ENCODE measurements at places on chromosomes 13 and 19.

DNA sequence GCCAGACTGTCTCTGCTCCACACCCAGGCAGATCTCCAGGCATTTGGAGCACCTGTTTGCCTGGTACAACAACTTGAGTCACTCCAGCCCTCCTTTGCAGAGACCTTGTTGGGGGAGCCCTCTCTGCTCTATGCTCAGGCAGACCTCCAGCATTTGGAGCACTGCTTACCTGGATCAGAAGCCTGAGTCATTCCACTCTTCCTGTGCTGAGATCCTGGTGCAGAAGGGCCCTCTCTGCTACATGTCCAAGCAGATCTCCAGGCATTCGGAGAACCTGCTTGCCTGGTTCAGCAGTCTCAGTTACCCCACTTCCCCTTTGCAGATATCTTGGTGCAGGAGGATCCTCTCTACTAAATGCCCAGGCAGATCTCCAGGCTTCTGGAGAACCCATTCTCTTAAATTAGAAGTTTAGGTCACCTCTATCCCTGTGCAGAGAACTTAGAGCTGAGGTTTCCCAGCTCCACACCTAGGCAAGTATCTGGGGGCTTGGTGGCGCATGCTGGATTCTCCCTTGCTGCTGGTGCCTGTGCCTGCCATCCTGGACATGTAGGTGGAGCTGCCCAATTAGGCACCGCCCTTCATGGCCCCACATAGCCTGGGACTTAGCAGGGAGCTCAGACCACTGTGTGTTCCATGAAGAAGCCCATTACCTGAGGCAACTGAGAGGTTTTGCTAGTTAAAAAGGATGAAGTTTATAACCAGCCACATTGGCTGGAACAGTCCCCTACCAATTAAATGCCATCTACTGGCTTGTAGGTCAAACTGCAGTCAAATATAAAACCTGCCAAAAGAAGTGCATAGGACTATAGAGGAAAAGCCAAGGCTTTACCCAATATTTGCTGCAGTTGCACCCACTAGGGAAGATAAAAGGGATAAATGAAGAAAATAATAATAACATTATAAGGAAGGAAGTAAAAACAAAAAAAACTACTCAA, 97.6 kb upstream of the SLITRK6 start:
- H3K27me3 ChIP-seq, result no peaks in the 10 kb centered on the region
- no peaks in the 10 kb centered on the region for H3K4me1 ChIP-seq
- no peak overlapping the region for H3K27ac ChIP-seq
- H3K4me3 ChIP-seq, result no peak overlapping the region
- no peak for DNase-seq

DNA sequence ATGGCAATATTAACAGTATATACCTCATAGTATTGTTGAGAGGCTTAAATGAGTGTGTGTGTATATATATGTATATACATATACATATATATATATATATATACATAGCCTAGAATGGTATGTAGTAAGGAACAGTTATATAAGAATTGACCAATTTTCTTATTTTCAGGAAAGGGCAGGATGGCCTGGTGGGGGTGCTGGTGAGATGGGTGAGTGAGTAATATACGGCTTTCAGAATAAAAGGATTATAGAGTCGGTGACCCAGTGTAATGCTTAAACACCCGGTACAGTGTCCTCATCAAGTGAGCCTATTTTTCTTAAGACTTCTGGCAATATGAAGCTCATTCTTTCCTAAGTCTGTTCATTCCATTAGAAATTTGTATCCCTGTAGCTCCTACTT, 11.7 kb upstream of the FAM216B start:
- no peak overlapping the region for H3K4me3 ChIP-seq
- H3K27me3 ChIP-seq, result no peaks in the 10 kb centered on the region
- DNase-seq, result no peak
- peaks cover 6% of the 10 kb centered on the region for H3K4me1 ChIP-seq
- H3K36me3 ChIP-seq, result peaks cover 4% of the 10 kb centered on the region
- no peak overlapping the region for H3K27ac ChIP-seq

GRCh38 chr19:48121909-48122371, 11.3 kb upstream of the PLA2G4C start:
- peaks cover 6% of the 10 kb centered on the region for H3K4me1 ChIP-seq
- no peaks in the 10 kb centered on the region for H3K27me3 ChIP-seq
- peak overlapping the region; percentile 88 for H3K27ac ChIP-seq
- H3K4me3 ChIP-seq, result no peak overlapping the region
- no peak for DNase-seq
- H3K36me3 ChIP-seq, result peaks cover 31% of the 10 kb centered on the region

- H3K27me3 ChIP-seq, result peaks cover 30% of the 10 kb centered on the region
- no peak within 1 kb of the TSS for H3K27ac ChIP-seq
- peak within 1 kb of the TSS; percentile 1 for H3K4me3 ChIP-seq
- H3K4me1 ChIP-seq, result peaks cover 3% of the 10 kb centered on the region
Observed at GRCh38 chr19:38433268-38433733, at the start of gene RYR1. Gene RYR1, plus strand, starts transcription at chr19:38433691. Its CDS starts 139 bp downstream, at chr19:38433830.
